ENCODE measurements at places on chromosomes 5 and 9.

DNA sequence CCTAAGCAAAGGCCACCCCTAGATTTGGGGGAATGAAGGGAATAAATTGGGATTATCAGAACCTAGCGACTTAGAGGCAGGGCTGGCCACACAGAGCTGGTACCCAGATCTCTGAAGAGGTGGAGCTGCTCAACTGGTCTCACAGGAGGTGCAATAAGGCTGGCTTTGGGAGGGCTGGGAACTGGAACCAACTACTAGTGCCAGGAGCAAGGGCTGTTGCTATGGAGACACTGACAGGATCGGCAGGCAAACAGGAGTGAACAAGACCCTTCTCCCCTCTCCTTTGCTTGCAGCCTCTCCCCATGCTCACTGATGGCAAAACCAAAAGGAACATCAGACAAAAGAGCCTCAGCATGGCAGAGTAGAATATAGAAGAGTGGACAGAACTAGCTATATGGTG lies 17.0 kb upstream of the WHRN start:
- DNase-seq = no peak

GRCh38 chr9:131754846-131755245 lies 15.0 kb upstream of the RAPGEF1 start:
- DNase-seq = no peak

- DNase-seq = no peak
Observed at GRCh38 chr9:121138561-121138960, 63.1 kb downstream of the RAB14 start.

DNA sequence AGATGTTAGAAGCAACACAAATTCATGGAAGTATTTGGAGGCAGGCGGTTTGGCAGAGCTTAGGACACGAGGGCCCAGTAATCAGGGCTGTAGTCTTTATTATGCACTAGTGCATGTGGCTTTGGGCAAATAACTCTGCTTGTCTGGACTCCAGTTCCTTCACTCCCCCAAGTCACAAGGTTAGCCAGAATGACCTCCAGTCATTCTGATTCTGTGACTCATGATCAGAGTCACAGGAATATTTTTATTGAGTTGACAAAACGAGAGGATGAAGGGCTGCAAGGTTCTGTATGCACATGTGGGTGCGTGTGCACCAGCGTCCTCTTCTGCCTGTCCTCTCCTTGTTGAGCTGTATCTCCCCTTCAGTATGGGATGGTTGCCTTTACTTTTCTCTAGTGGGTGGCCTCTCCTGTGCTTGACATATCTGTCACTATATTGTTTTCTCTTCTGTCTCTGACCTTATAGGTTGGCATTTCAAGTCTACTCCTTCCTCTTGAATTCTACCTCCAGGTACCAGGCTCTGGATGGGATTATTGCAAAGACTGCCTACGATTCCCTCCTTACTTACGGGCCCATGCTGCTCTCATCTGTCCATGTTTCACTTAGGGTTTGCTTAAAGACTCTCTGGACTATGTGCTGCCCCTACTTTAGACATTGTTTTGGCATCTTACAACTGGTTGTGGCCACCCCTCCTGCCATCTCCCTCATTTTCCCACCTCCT lies 94.6 kb downstream of the KDM4C start:
- DNase-seq = no peak

- no peak for DNase-seq
Observed at GRCh38 chr9:132412089-132412488, 2.1 kb downstream of the CFAP77 start.

DNA sequence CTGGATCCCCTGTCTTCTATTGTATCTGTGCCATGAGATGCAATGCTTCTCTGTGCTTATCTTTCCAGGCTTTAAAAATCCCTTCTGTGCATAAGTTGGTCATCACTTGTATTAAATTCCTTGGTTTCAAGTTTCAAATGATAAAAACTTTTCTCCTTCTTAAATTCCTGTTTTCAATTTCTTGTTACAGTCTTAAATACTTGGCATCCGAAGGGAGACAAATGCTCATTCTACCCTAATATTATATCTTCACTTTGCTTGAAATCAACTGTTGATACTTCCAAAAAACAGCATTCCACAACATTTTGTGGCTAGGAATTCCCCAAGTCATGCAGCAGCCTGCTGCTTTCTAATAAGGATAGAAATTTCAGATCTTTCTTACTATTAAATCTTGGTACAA lies 413.2 kb upstream of the ACTBL2 start:
- DNase-seq = no peak

- no peak for DNase-seq
Observed at GRCh38 chr5:178240766-178241165, 8.2 kb upstream of the PHYKPL start.

GRCh38 chr5:138504799-138505198 lies 38.2 kb downstream of the ETF1 start:
- peak; percentile 19 for DNase-seq

GRCh38 chr9:137056739-137057415 lies 3.0 kb upstream of the ENTPD2 start:
- DNase-seq = no peak

- no peak for DNase-seq
Observed at GRCh38 chr9:97697837-97698236, 697 bp upstream of the XPA start.

- peak; percentile 52 for DNase-seq
Observed at GRCh38 chr5:138952962-138953361, 77.8 kb upstream of the LRRTM2 start.

GRCh38 chr5:112534611-112535255 lies 115.7 kb upstream of the EPB41L4A start:
- no peak for DNase-seq
